ENCODE measurements at places on chromosomes 4 and X.

GRCh38 chr4:188117631-188118324 is 8.4 kb upstream of the TRIML2 start:
- no peak for DNase-seq

DNA sequence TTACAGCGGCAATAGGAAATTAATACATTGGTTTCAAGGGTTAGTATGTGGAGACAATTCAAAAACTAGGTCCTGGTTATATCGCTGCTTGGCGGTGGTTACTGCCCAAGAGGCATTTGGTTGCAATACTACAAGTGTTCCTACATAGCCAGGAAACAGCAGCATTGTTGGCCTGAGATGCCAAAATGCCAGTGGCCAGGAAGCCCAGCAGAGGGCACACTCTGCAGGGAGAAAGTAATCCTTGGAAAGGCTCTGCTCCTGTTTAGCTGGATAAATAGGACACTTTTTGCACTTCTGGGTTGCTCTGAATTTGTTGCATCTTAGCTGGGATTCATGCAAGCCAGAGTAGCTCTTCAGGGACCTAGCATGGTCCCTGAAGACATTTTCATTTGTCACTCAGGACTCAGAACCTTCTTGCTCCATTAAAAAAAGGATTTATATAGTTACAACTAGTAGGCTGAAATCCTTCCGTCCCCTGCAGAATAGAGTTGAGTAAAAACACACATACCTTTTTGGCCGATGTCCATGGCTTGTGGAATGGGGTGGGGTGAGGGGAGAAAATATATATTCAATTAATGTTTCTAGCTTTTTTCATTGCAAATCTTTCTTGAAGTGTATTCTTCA is 8.1 kb upstream of the GPR119 start:
- DNase-seq = no peak

GRCh38 chr4:102625232-102625930 is 124.2 kb downstream of the NFKB1 start:
- peak; percentile 31 for DNase-seq

GRCh38 chrX:30635630-30636029 is 17.6 kb upstream of the GK start:
- DNase-seq = no peak

GRCh38 chr4:85595796-85596559 is 121.0 kb downstream of the ARHGAP24 start:
- DNase-seq = no peak

DNA sequence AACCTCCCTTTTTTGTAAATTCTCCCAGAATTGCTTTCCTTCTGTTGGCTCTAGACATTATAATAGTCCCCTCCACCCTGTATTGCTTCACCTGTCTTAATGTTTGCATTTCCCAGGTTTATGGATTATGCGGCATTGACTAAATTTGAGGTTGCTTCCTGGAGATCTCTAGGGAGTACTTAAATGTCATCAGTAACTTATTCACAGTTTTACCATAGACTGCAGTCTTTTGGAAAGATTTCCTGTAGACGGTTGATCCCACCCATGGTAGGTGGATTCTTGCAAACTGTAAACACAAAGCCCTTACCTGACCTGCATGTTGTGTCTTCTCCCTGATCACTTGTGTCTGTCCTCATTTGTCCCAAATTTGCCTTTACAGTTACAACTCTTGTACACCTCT is 6.2 kb upstream of the NOX1 start:
- no peak for DNase-seq

GRCh38 chr4:147096667-147097604 is 151.3 kb upstream of the TTC29 start:
- no peak for DNase-seq

DNA sequence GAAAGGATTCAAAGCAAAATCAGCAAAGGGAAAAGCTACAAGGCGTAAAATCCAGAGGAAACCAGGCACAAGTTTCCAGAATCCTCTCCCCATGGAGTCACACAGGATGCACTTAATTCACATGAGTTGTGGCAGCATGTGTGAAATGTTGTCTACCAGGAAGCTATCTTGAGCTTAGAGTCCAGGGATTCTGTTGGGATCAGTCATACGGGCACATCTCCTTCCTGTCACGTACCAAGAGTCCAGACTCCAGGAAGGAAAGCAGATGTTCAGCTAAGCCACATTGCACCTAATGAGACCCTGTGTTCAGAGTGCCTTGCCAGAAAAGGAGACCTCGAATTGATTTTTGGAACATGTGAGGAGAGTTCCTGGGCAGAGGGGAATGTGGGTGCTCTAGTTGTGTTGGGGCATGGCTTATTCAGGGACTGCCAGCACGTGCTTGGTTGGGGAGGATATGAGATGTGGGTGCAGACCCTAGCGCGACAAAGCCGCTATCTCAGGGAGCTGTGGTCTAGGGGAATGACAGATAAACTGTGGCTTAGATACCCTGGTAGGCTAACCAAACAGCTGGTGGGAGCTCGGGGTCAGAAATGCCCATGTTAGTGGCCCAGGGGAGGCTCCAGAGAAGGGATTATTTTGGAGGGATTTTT is 70.0 kb downstream of the EVC start:
- no peak for DNase-seq

DNA sequence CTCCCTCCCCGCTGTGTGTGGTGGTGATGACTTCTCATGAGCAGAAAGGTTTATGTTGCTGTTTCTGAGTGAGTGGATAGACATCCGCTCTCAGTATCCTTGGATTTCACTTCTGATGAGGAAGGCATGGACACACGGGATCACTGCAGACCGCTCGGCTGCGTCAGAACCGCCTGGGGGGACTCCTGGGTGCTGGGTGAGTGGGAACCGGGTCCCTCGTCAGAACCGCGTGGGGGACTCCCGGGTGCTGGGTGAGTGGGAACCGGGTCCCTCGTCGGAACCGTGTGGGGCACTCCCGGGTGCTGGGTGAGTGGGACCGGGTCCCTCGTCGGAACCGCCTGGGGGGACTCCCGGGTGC is 9.0 kb downstream of the CTBP1 start:
- DNase-seq = no peak

DNA sequence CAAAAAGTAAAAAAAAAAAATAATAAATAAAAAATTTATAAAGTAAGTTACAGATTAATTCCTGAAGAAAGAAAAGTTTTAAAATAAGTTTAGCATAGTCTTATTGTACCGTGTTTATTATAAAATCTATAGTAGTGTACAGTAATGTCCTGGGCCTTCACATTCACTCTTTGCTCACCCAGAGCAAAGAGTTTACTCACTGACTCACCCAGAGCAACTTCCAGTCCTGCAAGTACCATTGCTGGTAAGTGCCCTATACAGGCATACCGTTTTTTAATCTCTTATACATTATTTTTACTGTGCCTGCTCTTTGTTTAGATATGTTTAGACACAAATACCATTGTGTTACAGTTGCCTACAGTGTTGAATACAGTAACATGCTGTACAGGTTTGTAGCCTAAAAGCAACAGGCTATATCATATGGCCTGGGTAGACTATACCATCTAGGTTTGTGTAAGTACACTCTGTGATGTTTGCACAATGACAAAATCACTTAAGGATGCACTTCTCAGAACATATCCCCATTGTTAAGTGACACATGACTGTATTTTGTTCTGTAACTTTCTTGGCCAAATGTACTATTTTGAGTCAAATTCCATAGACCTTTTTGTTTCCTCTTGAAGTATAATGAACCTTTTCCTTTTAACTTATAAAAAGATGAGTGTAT is 199.0 kb upstream of the NUDT6 start:
- DNase-seq = no peak

GRCh38 chrX:45385757-45386156 is 185.1 kb upstream of the DIPK2B start:
- no peak for DNase-seq

DNA sequence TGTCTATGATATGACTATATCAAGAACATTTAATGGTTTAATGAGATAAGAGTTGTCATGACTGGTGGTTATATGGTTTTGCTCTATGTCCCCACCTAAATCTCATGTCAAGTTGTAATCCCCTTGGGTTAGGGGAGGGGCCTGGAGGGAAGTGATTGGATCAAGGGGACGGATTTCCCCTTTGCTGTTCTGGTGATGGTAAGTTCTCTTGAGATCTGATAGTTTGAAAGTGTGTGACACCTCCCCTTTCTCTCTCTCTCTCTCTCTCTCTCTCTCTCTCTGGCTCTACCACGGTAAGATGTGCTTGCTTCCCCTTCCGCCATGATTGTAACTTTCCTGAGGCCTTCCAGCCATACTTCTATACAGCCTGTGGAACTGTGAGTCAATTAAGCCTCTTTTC is 803.4 kb downstream of the TRIML1 start:
- no peak for DNase-seq

- DNase-seq = no peak
These were observed 146.7 kb downstream of the COL25A1 start for GRCh38 chr4:109155682-109156283.

DNA sequence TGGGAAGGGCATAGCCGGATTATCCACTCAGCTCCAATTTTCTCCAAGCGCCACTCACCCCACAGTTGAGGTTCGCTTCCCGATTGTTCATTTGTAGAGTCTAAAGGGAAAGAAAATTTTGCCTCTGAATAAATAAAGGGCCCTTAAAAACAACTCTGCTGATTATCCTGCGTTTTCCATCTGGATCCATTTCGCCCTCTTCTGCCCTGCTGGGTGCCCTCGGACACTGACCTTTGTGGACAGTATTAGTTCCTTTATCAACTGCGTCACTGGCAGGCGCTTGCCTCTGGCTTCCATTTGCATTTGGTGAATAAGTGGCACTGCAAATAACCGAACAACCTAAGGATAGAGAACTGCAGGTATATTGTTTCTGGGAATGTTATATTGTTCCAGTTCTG is 10.1 kb downstream of the GSX2 start:
- DNase-seq = no peak

DNA sequence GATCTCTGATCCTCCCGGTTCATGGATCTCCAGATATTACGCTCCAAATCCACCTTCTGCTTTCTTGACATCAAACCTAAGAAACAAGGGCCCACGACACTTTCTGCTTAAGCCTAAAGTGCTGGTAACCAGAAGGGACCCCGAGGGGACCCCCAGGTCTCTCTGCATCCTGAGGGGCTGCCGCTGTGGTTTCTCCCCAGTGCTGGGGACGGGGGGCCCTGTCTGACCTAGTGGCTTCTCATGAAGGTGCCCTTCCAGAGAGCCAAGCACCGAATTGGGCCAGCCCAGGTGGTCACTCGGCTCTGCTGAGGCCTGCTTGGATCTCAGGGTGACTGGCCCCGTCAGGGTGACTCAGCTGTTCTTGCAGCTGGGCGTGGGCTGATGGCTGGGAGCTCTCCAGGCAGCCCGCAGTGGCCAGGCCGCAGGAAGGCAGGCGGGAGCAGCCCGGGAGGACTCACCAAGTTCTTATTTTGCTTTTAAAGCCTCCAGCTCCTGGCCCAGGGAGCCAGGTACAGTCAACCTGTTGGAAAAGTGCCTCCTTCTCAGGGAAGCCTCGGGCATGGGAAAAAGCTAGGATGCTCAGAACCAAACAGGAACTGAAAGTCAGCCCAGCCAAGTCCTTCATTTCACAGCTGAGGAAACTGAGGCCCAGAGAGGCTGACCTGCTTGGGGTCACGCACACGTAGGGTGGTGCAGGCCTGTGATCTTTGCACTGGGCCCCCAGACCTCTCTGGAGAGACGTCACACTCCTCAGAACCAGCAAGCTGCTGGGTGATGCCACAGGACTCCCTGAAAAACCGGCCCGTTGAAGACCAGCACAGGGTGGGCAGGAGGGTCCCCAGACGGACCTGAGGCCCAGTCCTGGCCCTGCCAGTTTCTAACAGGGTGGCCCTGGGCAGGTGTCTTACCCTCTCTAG is 16.7 kb downstream of the BLOC1S4 start:
- DNase-seq = peak; percentile 76

DNA sequence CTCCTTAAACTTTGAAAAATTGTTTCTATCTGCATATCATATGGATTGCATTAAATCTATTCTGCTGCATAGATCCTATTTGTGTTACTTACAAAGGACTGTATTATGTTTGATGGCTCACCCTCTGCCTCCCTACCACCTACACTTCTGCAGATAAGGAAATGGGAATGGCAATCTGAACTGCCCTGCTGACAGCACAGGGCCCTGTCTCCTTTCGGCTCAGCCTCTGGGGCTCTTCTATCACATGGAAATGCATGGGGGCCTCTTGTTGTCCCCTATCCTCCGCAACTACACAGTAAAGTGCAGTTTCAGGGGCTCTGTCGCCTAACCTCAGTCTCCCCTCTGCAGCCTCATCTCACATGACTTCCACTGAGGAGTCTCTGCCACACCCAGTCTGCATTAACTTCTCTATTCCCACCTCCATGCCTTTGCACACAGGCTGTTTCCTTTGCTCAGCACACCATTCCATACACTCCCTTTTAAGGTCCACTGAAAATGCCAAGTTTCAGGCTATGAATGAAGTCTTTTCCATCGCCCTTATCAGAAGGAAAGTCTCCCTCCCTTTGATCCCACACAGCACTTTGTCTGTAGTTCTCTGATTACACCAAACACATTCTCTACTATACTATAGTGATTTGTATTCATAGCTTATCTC is 12.5 kb downstream of the RELL1 start:
- no peak for DNase-seq

DNA sequence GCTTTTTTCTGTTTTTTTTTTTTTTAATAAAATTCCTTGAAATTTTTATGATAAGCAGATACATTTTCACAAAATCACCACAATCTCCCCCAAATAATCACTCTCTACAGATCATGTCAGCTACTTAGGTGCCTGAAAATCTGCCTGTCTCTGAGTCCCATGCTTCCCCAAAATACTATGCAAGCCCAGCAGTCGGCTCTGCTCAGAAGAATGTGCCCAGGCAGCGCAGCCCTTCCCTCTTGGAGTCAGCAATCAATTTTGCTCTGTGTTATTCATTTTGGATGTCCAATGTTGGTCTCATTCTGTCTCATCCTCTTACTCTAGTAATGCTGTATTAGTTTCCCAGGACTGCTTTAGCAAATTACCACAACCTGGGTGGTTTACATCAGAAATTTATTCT is 24.9 kb upstream of the C1QTNF7 start:
- no peak for DNase-seq

All from left ventricle myocardium inferior (tissue), 1 donor.